Lung (tissue), 17 donors: ENCODE measurements at places on chromosomes 1 and 21. TPM values are rescaled to one million over a fixed set of nuclear protein-coding genes. Genes with fewer than 3 reads are reported as not detected.

KRTAP12-2 gene
- not detected for total RNA-seq

SLFNL1 gene
- 2.8 TPM for total RNA-seq

IL24 gene
- not detected for total RNA-seq

SIM2 gene
- total RNA-seq, result not detected

NOC2L gene
- 74.2 TPM for total RNA-seq

CENPF gene
- total RNA-seq, result 2.0 TPM

GNAT2 gene
- total RNA-seq, result not detected

TNFRSF4 gene
- total RNA-seq, result 3.6 TPM

AMY1A gene
- 10.4 TPM for total RNA-seq

PLD5 gene
- 0.43 TPM for total RNA-seq

RCSD1 gene
- 29.4 TPM for total RNA-seq

PTGER3 gene
- total RNA-seq, result 1.7 TPM

NKAIN1 gene
- total RNA-seq, result not detected

PLA2G2F gene
- not detected for total RNA-seq

DBT gene
- 19.1 TPM for total RNA-seq

CLCA4 gene
- 0.09 TPM for total RNA-seq

GRCh38 chr1:228273720-228274451, 66.0 kb downstream of the OBSCN start:
- DNase-seq, result no peak

DNA sequence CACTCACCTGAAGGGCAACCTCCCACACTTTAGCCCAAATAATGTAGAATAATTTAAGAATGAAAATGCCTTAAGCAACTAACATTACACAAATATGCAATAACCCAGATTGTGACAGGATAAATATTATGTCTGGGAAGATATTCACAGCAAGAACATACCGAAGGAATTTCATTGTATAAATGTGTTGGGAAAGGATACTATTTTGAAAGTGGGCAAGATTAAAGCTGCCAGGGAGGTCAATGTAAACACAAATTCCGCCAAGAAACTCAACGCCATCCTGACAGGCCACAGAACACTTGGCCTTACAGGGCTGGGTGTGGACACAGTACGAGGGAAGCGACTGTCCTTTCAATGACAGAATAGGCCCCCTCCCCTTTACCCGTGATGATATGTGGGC, 173.3 kb downstream of the RUNX1 start:
- no peak for DNase-seq

- no peak for DNase-seq
Observed at GRCh38 chr1:197773856-197774255, 1.4 kb downstream of the DENND1B start.

- peak; percentile 43 for DNase-seq
Observed at GRCh38 chr1:231691618-231692259, 65.1 kb downstream of the DISC1 start.

- no peak for DNase-seq
Observed at GRCh38 chr1:15952317-15953258, 23.3 kb downstream of the ZBTB17 start.

DNA sequence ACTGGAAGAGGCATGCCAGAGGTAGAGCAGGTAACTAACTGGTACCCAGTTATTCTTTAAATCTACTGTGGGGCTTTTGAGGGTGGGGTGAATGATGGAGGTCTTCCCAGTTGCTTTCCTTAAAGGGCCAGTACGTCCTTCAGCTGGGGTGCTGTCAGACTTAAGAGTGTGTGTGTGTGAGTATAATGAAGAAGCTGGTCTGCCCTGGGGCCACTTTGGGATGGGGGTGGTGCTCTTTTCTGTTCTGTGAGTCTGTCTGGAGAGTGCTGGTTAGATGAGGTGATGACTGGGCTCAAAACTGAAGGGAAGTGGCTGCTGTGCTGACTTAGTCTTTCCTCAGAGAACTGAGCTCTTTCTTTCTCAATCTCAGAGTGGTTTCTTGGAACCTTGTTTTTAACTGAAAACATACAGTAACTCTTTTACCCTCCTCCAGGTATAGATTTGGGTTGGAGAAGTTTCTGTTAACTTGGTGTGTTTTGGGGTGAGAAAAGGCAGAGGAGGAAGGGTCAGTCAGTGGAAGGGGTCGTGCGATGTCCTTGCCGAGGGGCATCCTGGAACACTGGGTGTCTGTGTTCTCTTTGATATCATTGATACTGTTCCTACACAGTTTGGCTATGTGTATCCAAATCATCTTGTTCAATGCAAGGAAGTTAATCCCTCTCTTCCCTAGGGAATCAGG, 746 bp downstream of the MACF1 start:
- DNase-seq, result peak; percentile 70

- DNase-seq, result no peak
Observed at GRCh38 chr1:25987951-25988350, 9.9 kb downstream of the PAFAH2 start.

- no peak for DNase-seq
Observed at GRCh38 chr1:32813941-32814739, 3.0 kb downstream of the YARS1 start.

DNA sequence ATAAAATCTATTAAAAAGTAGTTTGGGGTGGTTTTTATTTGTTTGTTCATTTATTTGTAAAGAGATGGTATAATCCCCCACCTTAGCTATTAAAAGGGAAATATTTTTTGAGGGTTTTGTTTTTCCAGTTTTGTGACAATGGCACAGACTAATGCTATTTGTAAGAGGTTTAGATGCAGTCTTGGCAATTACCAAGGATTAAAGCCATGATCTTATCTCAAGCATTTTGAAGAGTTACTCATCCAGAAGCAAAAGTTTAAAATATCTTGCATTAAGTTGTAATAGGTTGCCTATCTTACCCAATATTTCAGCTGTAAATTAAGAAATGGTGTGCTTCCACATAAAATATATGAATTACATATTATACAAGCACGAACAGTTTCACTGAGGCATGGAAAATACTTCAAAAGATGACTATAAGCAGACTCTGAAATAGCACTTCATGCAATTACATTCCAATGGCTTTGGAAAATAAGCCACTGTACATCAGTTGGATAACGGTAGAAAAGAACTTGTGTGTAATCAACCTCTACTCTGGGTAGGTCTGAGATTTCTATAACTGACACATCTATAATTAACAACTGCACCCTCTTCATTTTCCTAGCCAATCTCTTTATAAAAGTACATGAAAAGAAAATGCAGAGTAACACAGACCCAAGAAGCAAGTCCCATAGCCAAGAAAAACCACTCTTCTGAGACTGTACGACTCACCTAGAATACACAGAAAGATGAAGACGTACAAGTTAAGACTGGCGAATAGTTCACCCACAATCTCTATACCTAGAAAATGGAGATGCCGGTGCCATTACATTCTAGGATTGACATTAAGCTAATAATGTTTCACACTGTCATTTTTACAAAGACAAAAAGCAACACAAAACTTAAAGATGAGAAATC, 95.2 kb downstream of the PTPN14 start:
- DNase-seq, result no peak

- no peak for DNase-seq
Observed at GRCh38 chr21:45488931-45489721, 53.1 kb downstream of the SLC19A1 start.

GRCh38 chr1:89206373-89206772, 7.6 kb upstream of the GBP4 start:
- no peak for DNase-seq

DNA sequence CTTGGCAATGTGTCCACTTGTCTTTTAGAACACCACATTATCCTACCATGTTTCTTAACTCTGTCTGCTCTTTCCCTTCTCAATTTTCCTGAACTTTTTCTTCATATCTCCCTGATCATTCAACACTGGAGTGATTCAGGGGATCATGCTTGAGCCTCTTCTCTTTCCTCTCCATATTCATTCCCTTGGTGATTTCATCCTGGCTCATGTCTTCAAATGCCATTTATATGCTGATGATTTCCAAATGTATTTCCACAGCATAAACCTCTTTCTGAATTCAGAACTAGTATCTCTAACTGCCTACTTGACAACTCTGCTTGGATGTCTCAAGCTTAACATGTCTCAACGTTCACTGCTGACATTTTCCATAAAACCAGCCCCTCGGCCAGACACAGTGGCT, 8.5 kb upstream of the IVL start:
- DNase-seq, result no peak

DNA sequence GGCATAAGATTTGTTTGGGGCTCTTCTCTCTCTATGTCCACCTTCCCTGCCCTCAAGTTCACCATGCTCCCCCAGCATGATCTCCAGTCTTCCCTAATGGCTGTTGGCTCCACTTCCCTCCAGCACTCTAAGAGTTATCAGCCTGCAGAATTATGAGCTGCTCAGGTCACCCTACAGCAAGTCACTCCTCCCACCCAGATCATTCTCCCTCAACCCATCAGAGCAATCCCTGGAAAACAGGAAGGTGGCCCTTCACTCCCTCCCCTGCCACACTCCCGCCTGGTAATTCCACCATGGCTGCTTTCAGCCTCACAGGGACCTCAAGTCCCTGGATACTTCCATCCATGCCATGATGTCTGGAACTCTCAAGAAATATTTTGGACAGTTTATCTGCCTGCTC, 104.5 kb downstream of the KCNJ15 start:
- no peak for DNase-seq

- peak; percentile 2 for DNase-seq
Observed at GRCh38 chr1:30611741-30612309, 111.6 kb downstream of the MATN1 start.

DNA sequence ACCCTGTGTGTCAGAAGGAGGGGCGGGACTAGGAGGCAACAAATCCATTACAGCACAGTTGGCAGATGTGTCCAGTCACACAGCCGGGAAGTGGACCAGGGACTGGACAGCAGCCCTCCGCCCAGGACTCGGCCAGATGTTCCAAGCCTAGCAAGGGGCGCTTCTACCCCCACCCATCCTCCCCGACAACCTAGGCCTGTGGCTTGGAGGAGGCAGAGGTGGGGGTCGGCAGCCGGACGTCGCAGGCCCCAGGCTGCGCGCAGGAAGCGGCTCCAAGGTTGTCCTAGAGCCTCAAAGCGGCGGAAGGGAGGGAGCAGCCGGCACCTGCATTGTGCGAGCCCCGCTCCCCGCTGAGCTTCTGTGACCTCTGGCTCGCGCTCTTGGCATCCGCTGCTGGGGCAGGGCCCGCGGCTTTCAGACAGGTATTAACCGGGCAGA, 20.6 kb upstream of the MYCL start:
- no peak for DNase-seq

DNA sequence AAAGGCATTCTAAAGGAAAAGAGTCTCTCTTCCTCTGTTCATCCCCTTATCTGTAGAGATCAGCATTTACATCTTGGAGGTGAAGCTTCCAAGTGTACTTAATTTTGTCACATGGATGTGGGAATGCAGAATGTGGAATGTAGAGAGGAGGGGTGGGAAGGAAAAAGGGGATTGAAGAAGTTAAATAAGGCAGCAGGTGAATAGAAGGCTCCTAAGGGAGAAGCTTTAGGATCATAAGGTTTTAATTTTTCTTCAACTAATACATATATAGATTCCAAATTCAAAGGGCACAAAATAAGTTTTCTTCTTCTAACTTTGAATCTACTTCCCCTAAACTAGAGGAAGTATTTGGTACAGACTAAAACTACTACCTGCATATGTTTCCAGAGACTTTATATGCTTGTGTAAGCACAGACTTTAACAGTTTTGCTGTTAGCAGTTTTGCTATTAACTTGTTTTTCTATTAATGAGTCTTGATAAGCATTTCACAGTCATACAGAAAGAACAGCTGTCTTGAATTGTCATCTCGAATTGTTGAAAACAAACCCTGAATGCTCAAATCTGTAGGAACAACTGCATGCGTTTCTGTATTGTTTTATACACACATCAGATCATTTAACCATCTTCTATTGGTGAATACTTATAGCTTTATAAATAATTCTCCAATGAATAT, 12.7 kb downstream of the TENT5C start:
- no peak for DNase-seq

- DNase-seq, result no peak
Observed at GRCh38 chr1:89064632-89065031, 376 bp downstream of the GBP1 start.

- DNase-seq, result no peak
Observed at GRCh38 chr1:171206204-171206977, 21.3 kb downstream of the FMO2 start.

DNA sequence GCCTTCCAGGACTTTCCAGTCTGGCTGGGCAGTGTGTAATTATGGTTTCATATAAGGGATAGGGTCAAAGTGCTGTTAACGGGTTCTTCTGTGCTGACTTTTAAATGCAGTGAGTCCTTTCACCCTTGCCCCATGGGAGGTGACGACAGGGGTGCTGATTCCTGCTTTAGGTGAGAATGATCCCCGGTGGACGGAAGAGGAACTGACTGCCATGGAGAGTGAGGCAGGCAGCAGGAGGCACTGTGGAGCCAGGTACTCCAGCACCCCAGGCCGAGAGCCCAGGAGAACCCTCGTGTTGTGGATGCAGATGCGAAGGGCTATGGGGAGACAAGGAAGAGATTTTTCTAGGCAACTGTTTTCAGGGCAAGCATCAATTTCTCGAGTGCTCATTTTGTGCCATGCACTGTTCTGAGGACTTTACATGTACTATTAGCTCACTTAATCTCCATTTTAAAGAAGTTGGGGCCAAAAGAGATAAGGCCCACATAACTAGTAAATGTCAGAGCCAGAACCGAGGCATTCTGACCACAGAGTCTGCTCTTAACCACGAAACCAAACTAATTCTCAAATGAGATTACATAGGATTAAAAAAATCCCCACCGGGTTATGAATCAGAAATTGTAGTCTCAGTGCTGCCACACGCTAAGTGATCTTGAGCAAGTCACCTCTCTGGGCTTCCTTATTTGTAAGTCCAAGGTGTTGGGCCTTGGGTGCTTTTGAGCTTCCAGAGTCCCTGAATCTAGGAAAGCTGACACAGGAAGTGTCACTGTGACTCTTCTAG, 28.2 kb downstream of the STPG1 start:
- DNase-seq, result no peak
